ENCODE measurements at places on chromosomes 11 and 22. TPM values are rescaled to one million over a fixed set of nuclear protein-coding genes. Genes with fewer than 3 reads are reported as not detected.

- H3K4me3 ChIP-seq = no peak overlapping the region
- H3K4me1 ChIP-seq = no peaks in the 10 kb centered on the region
- no peak for DNase-seq
- H3K36me3 ChIP-seq = no peaks in the 10 kb centered on the region
These were observed 606.1 kb upstream of the CADM1 start for GRCh38 chr11:116110356-116110755.

DNA sequence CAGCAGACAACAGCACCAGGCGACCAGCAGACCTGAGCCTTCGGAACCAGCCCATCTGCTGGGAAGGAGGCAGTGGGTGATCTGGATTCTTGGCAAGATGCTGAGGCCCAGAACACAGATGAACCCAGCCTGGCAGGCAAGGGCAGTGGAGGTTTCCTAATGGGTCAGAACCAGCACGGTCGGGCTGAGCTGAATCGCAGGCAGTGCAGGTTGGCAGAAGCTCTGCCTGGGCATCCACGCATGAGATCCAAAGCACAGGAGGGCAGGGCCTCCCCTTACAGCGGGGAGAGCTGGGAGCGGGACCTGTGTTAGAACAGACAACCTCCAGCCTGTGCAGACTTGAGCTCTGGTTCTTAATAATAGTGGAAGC, 47.5 kb downstream of the DSCAML1 start:
- no peaks in the 10 kb centered on the region for H3K27me3 ChIP-seq
- no peak overlapping the region for H3K4me3 ChIP-seq
- peak overlapping the region; percentile 63 for H3K27ac ChIP-seq
- H3K4me1 ChIP-seq = peaks cover 9% of the 10 kb centered on the region

GRCh38 chr22:29193021-29193420, 12.7 kb upstream of the EMID1 start:
- no peaks in the 10 kb centered on the region for H3K27me3 ChIP-seq
- H3K36me3 ChIP-seq = no peaks in the 10 kb centered on the region
- H3K27ac ChIP-seq = no peak overlapping the region

DNA sequence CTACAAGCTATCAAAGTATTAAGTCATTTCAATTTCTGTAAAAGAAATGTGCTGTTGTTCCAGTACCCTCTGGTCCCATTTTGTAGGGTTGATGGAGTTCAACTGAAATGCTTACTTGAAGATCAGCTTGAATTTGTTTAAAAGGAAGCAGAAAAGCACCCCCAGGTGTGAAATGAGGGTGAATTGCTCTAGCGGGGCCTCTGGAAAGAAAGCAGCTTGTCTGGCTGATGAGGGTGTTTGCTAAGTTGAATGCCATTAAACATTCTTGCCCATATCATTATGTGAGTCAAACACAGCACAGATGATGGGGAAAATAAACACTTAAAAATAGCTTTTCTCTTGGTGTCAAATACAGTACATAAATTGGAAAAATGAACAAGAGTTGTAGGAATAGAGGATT, 280.3 kb downstream of the RAB38 start:
- H3K4me1 ChIP-seq = no peaks in the 10 kb centered on the region
- no peak overlapping the region for H3K4me3 ChIP-seq
- no peak for DNase-seq
- no peaks in the 10 kb centered on the region for H3K36me3 ChIP-seq

DNA sequence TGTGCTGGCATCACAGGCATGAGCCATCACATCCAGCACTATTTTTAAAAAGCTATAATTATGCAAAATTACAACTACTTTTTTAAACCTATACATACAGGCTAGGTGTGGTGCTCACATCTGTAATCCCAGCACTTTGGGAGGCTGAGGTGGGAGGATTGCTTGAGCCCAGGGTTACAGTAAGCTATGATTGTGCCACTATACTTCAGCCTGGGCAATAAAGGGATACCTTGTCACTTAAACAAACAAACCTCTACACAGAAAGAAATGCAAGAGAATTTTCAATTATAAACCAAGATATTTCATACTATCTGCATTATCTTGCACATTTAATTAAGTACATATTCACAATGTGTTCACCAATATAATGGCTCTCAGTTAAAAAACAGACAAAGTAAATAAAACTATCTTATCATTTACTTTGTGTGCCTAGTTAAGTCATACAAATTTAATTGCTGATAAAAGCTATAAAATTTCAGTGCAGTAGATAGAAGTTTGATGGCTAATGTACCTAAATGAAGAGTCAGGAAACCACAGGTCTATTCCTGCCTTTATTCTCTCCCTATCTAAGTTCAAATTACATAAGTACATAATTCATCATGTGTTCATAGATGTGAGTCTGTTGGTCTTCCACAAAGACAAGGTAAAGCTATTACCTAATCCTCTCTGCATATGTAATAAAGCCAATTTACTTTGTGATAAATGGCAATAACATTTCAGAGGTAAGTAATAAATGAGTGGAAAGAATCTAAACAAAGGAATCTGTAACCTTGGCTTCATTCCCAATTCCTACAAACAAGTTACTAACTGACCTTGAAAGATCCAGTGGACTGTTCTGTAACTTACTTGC, 9.0 kb upstream of the RDX start:
- no peak overlapping the region for H3K27ac ChIP-seq
- H3K36me3 ChIP-seq = no peaks in the 10 kb centered on the region
- no peaks in the 10 kb centered on the region for H3K4me1 ChIP-seq
- no peak for DNase-seq

DNA sequence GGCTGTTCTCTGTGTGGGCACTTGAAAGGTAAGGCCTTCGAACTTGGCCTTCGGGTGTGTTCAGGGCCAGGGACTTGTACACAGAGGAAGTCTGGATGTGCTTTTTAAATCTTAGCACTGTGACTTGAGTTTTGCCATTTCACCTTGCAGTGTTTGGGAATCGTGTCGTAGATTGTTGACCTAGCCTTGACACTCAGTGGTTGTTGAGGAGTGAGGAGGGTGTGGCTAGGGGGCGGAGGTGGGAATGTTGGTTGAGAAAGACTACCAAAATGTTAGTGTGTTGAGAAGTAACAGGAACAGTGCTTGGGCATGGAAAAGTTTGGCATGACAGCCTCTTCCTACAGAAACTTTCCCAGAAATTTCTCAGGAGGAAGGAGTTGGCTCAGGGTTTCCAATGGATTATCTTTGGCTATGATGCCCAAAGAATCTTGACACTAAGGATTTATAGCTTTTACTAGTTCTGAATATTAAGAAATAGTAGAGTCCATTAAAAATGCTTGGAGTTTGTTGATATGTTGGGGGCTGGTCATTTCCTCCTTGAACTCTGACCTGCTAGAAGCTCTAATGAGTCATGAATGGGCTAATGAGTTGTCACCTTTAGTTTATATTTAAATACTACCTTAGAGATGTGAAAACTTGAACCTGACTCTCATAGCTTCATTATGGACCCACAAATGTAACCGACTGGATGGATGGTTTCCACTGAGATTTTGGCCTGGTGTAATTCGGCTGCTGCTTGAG, 40.6 kb downstream of the BARX2 start:
- no peaks in the 10 kb centered on the region for H3K36me3 ChIP-seq
- H3K27me3 ChIP-seq = no peaks in the 10 kb centered on the region
- peak; percentile 69 for DNase-seq
- H3K4me1 ChIP-seq = peaks cover 17% of the 10 kb centered on the region
- no peak overlapping the region for H3K4me3 ChIP-seq

GRCh38 chr22:43370036-43370435, 26.9 kb upstream of the SCUBE1 start:
- H3K4me3 ChIP-seq = no peak overlapping the region
- no peaks in the 10 kb centered on the region for H3K4me1 ChIP-seq
- no peak for DNase-seq

DNA sequence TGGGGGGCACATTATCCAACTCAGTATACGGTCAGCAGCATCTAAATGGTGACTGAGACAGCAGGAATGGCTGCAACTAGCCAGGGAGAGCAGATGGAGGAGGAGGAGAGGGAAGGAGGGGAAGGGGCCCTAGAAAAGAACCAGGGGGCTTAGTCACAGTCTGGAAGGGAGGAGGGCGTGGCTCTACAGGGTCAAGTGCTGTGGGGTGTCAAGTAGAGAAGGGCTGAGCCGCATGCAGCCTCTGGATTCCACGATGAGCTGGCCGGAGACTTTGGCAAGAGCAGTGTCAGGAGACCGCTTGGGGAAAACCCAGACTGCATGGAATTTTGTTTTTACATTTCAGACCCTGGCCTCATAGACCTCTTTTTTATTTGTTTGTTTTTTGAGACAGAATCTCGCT, 25.8 kb upstream of the PPFIA1 start:
- H3K36me3 ChIP-seq = no peaks in the 10 kb centered on the region
- no peak overlapping the region for H3K4me3 ChIP-seq
- no peak for DNase-seq
- no peak overlapping the region for H3K27ac ChIP-seq
- no peaks in the 10 kb centered on the region for H3K4me1 ChIP-seq

DNA sequence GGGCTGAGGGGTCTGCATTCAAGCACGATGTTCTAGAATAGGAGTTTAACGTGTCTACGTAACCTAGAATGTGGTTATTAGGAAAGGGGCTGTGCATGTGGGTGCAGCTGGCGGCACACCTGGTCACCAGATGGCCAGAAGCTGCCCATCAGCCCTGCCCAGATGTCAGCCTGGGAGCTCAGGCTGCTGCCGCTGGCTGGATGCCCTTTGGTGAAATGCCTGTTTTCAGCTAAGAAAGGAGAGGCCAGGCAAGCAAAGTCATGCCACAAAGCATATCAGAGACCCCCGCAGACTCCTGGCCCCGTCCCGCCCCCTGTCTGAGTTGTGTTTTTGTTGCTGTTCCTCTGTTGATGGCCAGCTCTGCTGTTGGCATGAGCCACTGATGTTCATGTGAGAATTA, 11.3 kb upstream of the ADORA2A start:
- no peaks in the 10 kb centered on the region for H3K4me1 ChIP-seq
- no peak overlapping the region for H3K4me3 ChIP-seq
- H3K27ac ChIP-seq = no peak overlapping the region
- H3K36me3 ChIP-seq = no peaks in the 10 kb centered on the region
- H3K27me3 ChIP-seq = no peaks in the 10 kb centered on the region

GRCh38 chr11:78768971-78769370, 194.3 kb upstream of the NARS2 start:
- H3K4me3 ChIP-seq = no peak overlapping the region
- H3K36me3 ChIP-seq = no peaks in the 10 kb centered on the region
- no peak for DNase-seq
- no peak overlapping the region for H3K27ac ChIP-seq

- no peak overlapping the region for H3K27ac ChIP-seq
- H3K36me3 ChIP-seq = no peaks in the 10 kb centered on the region
- H3K4me3 ChIP-seq = no peak overlapping the region
- DNase-seq = no peak
- H3K27me3 ChIP-seq = no peaks in the 10 kb centered on the region
- H3K4me1 ChIP-seq = no peaks in the 10 kb centered on the region
These were observed 47.8 kb downstream of the NTM start for GRCh38 chr11:131418189-131418588.

GRCh38 chr11:58900479-58901420, 38.5 kb upstream of the GLYATL1 start:
- H3K27me3 ChIP-seq = no peaks in the 10 kb centered on the region
- peak; percentile 90 for DNase-seq
- H3K4me3 ChIP-seq = no peak overlapping the region
- no peak overlapping the region for H3K27ac ChIP-seq

DNA sequence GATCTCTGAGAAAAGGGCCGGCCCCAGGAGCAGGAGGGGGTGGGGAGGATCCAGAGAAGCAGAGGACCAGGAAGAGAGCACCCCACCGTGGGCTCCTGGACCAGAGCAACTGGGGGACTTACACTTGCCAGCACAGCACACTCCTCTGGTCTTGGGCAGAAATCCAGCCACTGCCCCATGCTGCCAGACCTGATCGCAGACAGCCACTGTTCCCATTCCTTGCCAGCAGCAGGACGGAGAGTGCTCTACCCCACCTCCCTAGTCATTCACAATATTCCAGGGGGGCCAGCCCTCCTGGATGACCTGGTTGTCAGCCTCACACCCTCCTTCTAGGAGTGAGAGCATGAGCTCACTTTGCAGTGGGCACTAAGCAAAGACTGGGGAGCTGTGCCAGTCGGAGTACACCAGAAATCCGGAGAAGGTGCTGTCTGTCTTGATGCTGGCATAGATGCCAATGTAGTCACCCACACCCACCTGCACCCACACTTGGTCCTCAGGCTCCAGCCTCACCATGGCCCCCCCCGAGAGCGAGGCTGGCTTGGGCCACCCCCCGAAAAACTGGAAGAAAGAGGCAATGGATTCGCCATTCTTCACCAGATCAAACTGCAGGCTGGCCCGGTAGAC, 1.6 kb downstream of the C1QTNF5 start:
- H3K4me1 ChIP-seq = peaks cover 22% of the 10 kb centered on the region
- peak overlapping the region; percentile 68 for H3K27ac ChIP-seq
- H3K27me3 ChIP-seq = peaks cover 18% of the 10 kb centered on the region
- no peak for DNase-seq
- no peaks in the 10 kb centered on the region for H3K36me3 ChIP-seq

GRCh38 chr11:69263736-69264052, 30.3 kb upstream of the MYEOV start:
- DNase-seq = no peak
- H3K27me3 ChIP-seq = no peaks in the 10 kb centered on the region
- H3K4me3 ChIP-seq = no peak overlapping the region
- no peaks in the 10 kb centered on the region for H3K36me3 ChIP-seq
- H3K27ac ChIP-seq = no peak overlapping the region

- H3K4me3 ChIP-seq = no peak overlapping the region
- no peaks in the 10 kb centered on the region for H3K4me1 ChIP-seq
- H3K27me3 ChIP-seq = no peaks in the 10 kb centered on the region
- peak; percentile 46 for DNase-seq
- no peaks in the 10 kb centered on the region for H3K36me3 ChIP-seq
These were observed 77.9 kb upstream of the TIMP3 start for GRCh38 chr22:32723643-32724042.

- H3K36me3 ChIP-seq = no peaks in the 10 kb centered on the region
- H3K27me3 ChIP-seq = no peaks in the 10 kb centered on the region
- H3K27ac ChIP-seq = no peak overlapping the region
- H3K4me1 ChIP-seq = no peaks in the 10 kb centered on the region
- DNase-seq = no peak
These were observed 15.7 kb downstream of the MYO18B start for GRCh38 chr22:25757686-25758085.

DNA sequence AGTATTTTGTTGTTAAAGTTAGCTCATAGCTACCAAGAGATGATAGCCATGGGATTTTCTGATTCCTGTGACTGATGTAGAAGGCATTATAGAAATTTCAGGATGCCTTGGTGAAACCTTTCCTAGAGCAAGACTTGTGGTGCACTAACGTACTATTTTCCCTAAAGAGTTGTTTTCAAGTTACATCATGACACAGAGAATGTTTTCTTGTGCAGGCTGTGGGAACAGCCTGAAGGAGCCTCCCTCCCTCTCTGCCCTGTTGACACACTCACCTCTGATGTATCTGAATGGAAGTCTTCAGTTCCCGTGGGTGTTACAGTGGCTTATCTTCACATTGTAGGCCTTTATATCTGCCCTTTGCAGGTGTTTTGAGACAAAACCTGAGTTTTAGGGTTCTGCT, 121.6 kb downstream of the LDLRAD3 start:
- H3K27ac ChIP-seq = no peak overlapping the region
- H3K4me1 ChIP-seq = no peaks in the 10 kb centered on the region
- no peak overlapping the region for H3K4me3 ChIP-seq
- H3K27me3 ChIP-seq = no peaks in the 10 kb centered on the region
- H3K36me3 ChIP-seq = no peaks in the 10 kb centered on the region
- DNase-seq = no peak

The DDB1 gene
- 154 TPM for total RNA-seq

The OR52W1 gene
- not detected for total RNA-seq

The HDHD5 gene
- total RNA-seq = 50.0 TPM

The EPS8L2 gene
- 192 TPM for total RNA-seq

The ZP1 gene
- total RNA-seq = 0.35 TPM

The VPREB1 gene
- not detected for total RNA-seq

The C1QTNF6 gene
- 9.3 TPM for total RNA-seq

Data from colonic mucosa (tissue), 4 donors.